Renal cortical epithelial cell (primary cell): ENCODE measurements at places on chromosomes 4 and X.

DNA sequence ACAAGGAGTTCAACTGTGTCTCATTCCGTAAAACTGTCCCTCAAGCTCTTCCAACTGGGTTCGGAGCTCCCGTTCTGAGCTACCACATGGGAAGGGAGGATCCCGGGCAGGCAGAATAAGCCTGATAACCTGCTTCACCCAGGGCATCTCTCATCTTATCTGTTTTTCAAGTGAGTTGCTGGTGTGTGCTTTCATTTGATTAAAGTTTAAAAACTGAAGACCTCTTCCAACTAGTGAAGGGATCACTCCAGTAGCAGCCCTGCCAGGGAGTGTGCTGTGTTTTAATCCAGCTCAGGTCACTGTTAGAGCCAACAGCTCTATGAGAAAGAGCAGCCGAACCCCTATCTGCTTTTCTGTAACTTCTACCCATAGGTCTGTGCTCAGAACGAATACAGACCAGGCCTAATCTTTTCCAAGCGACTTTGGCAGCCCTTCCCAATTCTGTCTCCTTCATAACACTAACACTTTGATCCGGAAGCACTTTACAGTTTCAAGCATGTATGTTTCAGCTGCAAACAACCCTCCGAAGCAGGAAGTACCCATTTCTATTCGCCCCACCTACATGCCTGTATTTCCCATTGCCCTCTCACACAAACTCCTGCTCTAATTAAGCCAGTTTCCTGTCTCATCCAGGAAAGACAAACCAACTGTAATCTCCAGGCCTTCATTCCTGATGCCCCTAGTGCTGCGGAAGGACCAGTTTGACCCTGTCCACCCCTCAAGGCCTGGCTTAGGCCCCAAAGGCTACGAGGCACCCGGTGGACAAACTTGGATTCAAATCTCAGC, 60.9 kb downstream of the IRF2 start:
- DNase-seq = no peak

DNA sequence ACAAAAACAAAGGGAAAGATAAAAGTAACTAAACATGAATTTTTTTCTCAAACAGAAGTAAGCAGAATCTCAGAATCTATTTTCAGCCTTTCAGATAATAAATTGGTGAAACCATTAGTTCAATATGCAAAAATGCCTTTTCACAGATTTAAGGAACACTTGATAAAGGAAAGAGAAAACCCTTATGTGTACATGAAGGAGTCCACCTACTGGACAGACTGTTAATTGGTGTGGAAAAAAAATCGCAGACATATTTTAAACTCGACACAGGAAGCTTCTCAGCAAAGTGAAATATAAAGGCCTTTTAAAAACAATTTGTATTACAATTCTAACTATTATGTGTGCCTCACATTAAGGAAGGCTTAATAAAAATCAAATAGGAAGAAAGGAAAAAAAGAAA, 22.3 kb downstream of the COX7B2 start:
- DNase-seq = peak; percentile 18

DNA sequence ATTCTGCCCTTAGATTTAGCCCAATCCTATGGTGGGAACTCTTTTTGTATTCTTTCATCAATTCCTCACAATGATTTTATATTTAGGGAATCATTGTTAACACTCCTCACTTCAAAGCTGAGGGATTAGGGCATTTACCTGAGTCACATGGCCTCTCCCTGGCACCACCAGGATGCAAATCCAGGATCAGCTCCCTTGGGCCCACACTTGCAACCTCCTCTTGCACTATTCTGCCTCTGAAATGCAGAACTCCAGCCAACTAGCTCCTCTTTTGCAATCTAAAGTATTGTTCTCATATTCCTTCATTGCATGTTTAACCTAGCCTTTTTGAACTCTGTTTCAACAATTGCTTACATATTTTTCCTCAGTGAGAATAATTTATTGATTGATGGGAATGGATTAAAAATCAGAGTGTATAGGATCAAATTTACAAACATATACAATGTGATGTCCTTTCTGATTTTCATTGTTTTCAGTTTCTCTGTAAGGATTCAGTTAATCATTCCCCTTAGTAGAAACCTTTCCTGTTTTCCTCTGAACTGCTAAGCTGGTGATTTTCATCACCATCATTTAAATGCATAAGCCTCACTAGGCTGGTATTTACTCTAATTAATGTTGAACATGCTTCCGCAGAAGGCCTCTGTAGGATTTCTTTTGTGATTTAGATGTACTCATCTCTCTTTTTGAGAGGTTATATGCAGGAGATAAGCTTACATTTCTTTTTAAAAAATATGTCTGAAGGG, 3.3 kb upstream of the RELL1 start:
- peak; percentile 75 for DNase-seq

- peak; percentile 56 for DNase-seq
Observed at GRCh38 chrX:151970661-151971060, 3.8 kb downstream of the GABRE start.

GRCh38 chrX:110699109-110699508, 96.5 kb downstream of the CHRDL1 start:
- peak; percentile 38 for DNase-seq

DNA sequence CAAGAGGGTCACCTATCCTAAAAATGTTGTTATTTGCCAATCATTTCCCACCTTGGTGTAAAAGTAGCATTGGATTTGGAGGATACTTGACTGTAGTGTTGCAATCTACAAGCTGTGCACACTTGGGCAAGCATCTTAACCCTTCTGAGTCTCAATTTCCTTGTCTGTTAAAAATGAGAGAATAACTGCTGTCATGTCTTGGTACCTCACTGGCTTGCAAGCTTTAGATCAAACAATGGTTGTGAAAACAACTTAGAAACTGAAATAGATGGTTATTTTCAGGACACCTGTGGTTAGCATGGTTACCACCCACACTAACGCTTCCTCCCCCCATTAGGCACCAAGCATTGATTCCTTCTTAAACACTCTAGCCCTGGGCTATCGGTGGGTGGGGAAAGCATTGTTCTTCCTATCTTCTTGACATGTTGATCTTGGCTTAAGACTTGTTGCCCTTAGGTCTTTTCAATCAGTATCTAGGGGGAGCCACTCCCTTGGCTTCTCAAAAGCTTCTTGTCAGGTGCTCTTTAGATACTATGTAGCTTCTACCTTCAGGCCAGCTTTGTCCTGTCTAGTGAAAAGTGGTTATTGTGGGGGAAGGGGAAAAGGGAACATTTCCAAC, 10.6 kb upstream of the AMOT start:
- DNase-seq = no peak

DNA sequence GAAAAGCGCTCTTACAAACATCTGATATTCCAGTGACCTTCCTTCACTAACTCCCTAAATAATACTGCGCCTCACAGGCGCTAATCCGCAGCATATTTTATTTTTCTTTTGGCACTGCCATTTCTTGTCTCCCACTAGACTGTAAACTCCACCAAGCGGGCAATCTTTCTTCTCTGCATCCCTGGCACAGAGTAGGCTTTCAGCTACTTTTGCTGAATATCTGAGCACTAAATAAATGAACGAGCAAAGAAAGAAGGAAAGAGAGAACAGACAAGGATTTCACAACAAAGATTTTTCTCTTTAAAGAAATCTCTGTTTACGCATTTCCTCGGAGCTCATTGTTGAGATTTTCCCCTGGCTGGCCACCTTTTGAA, 12.7 kb downstream of the NKX3-2 start:
- DNase-seq = no peak

DNA sequence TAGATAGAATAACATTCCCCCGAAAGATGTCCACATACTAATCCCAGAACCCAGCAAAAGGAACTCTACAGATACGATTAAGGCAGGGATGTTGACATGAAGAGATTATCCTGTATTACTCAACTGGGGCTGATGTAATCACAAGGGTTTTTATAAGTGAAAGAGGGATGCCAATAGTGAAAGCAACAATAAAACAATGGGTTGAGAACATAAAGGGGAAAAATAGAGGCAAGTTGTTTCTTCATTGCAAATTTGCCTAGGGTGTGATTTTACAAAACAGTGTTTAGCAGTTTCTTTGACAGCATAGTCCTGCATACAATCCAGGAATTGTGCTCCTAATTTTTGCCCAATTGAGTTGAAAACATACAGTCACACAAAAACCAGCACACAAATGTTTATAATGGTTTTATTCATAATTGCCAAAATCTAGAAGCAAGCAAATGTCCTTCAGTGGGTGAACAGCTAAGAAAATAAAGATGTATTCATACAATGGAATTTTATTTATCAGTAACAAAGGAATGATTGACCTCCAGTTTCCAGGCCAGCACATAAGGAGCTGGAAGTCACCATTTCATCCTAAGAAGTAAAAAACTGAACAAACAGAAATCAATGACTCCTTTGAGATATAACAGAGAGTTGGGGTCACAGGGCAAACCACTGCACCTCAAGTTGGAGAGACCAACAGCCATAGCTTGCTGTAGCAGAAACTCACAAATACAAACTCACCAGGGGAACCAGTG, 107.2 kb downstream of the CENPC start:
- DNase-seq = peak; percentile 56

DNA sequence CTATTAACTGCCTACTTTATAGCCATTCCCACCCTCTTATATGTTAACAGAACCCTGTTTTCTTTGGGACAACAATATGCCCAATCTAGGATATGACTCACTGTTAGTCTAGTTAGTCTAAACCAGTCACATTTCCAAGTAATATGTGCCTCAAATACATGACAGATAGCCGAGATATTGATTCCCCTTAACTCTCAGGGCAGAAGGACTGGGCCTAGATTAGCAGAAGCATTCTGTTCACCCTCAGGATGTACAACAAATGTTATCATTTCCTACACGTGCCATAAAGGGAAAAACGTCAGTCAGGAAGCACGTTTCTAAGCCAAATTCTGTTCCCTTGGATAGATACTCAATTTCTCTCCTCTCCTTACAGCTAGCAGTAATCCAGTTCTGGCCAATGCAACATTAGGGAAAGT, 114.1 kb downstream of the SLC10A7 start:
- peak; percentile 46 for DNase-seq

DNA sequence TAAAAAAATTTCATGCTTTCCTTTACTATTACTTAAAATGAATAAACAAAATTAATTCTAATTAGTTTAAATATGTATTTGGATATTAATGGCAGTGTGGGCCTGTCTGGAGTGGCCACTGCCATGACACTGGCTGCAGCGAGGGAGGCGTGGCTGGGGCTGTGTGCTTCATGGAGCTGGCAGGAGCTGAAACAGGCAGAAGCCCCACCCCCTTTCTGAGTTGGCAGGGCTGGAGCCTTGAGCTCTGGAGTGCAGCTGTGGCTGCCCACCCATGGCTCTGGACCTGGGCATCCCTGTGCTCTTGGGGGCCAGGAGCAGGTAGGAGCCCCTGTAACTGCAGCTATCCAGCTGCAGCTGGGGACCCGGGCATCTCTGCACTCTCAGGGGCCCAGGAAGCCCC, 8.2 kb upstream of the HSD17B11 start:
- no peak for DNase-seq

DNA sequence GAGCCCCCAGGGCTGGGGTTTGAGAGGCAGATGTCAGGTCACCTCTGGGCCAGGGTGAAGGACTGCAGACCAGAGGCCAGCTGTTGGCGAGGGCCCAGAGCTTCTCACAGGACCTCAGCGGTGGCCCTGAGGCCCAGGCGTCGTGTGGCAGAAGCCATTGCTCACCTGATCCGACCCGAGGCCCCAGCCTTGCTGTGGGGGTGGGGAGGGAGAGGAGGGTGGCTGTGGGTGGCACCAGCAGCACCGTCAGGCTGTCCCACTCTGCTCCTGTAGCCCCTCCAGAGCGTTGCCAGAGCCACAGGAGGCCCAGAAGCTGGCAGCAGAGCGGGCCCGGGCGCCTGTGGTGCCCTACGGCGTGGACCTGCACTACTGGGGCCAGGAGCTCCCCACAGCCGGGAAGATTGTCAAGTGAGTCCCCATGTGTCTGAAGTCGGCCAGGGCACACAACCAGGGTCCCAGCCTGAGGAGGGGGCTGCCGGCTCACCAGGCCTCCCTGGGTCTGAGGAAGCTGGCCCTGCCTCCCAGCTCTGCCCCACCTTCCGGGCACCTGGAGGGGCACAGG, 28.8 kb downstream of the UVSSA start:
- DNase-seq = no peak

GRCh38 chr4:111689214-111689613, 456.0 kb upstream of the FAM241A start:
- DNase-seq = peak; percentile 82

DNA sequence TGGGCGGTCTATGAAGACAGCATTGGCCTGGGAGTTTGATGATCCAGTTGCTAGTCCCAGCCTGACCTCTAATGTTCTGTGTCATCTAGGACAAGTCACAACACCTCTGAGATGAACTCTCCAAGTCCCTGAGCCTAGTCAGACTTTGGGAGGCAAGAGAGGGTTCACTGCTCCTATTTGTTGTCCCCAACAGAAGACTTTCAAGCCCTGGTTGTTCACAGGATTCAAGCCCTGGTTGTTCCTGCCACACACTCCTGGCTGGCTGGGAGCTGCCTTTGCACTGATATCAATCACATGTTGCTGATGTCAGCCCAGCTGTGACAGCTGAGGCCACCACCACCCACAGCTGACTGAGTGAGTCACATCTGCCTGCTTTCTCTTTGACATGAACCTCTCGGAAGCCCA, 253.2 kb upstream of the RASGEF1B start:
- peak; percentile 67 for DNase-seq

- no peak for DNase-seq
Observed at GRCh38 chr4:38455092-38455862, 208.7 kb upstream of the KLF3 start.

- no peak for DNase-seq
Observed at GRCh38 chrX:21295246-21295820, 78.9 kb upstream of the CNKSR2 start.

GRCh38 chr4:168769416-168769815, 240.6 kb downstream of the CBR4 start:
- peak; percentile 71 for DNase-seq

DNA sequence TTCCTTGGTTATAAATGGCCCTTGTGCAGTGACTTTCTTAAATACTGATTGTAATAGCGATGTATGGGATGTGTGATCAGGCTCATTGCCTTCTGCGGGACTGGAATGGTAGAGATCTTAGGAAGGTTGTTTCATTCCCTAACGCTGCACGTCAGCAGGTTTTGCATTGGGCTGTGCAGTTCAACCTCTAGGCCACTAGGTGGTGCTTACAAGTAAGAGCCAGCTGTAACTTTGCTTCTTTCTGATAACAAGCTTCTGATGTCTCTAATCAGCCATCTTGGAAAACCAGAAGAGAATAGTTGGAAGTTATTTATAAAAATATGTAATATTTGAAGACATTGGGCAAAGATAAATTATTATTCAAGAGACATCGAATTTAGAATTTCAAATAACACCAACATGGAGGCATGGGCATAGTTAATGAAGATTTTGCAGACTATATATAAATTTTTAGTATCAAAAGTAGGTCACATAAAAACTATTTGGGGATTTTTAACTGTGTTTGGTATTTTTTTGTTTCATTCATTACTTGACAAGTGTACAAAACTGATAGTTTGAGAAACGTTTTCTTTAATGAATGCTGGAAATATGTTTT, 339.7 kb upstream of the PCDH7 start:
- DNase-seq = peak; percentile 24

- DNase-seq = peak; percentile 76
Observed at GRCh38 chr4:16461362-16461761, 235.1 kb upstream of the TAPT1 start.
